ENCODE measurements at places on chromosomes 2 and 18. TPM values are rescaled to one million over a fixed set of nuclear protein-coding genes. Genes with fewer than 3 reads are reported as not detected.
A peak's percentile ranks its signal among the peaks of the same experiment; 100 is the strongest.

TUBB8B gene
- total RNA-seq = not detected

GAREM1 gene
- 25.6 TPM for total RNA-seq

RGPD5 gene
- total RNA-seq = 8.4 TPM

GRCh38 chr2:46180189-46180588, 117.0 kb upstream of the EPAS1 start:
- H3K4me1 ChIP-seq = peaks cover 22% of the 10 kb centered on the region
- H3K36me3 ChIP-seq = peaks cover 7% of the 10 kb centered on the region
- H3K27ac ChIP-seq = no peak overlapping the region
- no peak overlapping the region for H3K4me3 ChIP-seq
- DNase-seq = no peak
- H3K27me3 ChIP-seq = no peaks in the 10 kb centered on the region

- no peaks in the 10 kb centered on the region for H3K27me3 ChIP-seq
- H3K4me1 ChIP-seq = no peaks in the 10 kb centered on the region
- no peaks in the 10 kb centered on the region for H3K36me3 ChIP-seq
- no peak for DNase-seq
- H3K4me3 ChIP-seq = no peak overlapping the region
These were observed 27.7 kb upstream of the SMCHD1 start for GRCh38 chr18:2627821-2628276.

DNA sequence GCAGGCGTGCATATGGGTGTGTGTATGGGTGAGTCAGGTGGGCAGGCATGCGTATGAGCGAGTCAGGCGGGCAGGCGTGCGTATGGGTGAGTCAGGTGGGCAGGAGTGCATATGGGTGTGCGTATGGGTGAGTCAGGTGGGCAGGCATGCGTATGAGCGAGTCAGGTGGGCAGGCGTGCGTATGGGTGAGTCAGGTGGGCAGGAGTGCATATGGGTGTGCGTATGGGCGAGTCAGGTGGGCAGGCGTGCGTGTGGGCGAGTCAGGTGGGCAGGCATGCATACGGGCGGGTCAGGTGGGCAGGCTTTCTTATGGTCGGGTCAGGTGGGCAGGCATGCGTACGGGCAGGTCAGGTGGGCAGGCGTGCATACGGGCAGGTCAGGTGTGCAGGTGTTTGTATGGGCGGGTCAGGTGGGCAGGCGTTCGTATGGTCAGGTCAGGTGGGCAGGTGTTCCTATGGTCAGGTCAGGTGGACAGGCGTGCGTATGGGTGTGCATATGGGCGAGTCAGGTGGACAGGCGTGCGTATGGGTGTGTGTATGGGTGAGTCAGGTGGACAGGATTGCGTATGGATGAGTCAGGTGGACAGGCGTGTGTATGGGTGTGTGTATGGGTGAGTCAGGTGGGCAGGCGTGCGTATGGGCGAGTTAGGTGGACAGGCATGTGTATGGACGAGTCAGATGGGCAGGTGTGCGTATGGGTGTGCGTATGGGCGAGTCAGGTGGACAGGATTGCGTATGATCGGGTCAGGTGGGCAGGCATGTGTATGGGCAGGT, 28.7 kb upstream of the KLF11 start:
- no peaks in the 10 kb centered on the region for H3K36me3 ChIP-seq
- no peak overlapping the region for H3K4me3 ChIP-seq
- no peaks in the 10 kb centered on the region for H3K27me3 ChIP-seq
- DNase-seq = no peak
- no peak overlapping the region for H3K27ac ChIP-seq

DNA sequence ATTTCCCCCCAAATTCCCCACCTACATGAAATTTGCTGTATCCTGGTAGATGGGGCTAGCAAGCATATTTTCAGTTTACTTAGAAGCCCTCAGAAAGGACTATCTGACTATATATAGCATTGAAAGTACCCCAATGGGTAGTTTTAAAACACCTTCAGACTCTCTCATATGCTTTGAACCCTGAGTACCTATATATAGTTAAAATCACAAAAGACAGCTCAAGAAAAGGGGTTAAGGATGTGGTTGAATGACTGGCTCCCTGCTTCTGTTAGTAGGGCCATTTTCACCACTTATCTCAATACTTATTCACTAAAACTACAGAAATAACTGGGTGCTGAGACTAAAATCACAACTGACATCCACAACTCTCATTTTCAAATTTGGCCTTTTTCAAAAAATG, 18.5 kb downstream of the WDPCP start:
- H3K27ac ChIP-seq = no peak overlapping the region
- no peaks in the 10 kb centered on the region for H3K4me1 ChIP-seq
- no peak overlapping the region for H3K4me3 ChIP-seq
- DNase-seq = no peak
- no peaks in the 10 kb centered on the region for H3K36me3 ChIP-seq

- H3K27me3 ChIP-seq = no peaks in the 10 kb centered on the region
- H3K4me3 ChIP-seq = no peak overlapping the region
- H3K36me3 ChIP-seq = no peaks in the 10 kb centered on the region
- H3K27ac ChIP-seq = no peak overlapping the region
- no peaks in the 10 kb centered on the region for H3K4me1 ChIP-seq
These were observed 40.1 kb upstream of the CAPN13 start for GRCh38 chr2:30847329-30847728.

CTIF gene
- 70.8 TPM for total RNA-seq

DNA sequence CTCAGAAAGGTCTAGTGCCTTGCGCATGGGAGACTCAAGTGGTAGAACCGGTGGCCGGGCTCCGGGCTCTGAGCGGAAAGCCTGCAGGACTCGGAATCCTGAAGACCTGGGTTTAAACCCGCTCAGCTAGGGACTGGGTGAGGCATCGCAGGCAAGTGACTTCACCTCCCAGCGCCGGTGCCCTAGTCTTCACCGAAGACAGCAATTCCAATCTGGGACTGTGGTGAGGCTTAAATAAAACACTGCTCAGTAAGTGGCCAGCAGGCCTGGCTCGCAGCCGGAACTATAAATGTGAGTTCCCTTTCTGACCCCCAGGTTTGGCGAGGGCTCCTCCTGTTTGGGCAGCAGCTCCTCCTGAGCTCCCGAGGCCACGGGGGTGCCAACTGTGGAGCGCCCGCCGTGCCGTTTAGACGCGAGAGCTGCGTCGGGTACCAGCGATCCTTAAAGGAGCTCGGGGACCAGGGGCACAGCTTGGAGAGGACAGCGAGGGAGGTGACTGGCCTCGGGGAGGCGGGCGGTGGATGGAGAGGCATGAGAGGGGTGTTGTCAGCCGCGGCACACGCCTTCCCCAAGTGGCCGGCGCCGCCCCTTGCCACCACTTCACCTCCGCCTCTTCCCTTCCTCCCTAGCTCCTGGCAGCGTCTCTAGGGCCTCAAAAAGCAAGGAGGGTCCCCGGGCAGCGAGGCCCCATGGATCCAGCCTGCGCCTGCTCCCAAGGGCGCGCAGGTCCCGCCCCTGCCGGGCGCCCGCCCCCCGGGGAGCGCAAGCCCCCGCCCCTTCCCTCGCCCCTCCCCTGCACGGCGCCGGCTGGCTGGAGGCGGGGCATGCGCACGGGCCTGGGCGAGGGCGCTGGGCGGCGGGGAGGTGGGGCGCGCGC, 757 bp upstream of the MTCL1 start:
- peak overlapping the region; percentile 87 for H3K27ac ChIP-seq
- H3K4me3 ChIP-seq = peak overlapping the region; percentile 66
- H3K36me3 ChIP-seq = no peaks in the 10 kb centered on the region
- DNase-seq = peak; percentile 93
- H3K27me3 ChIP-seq = peaks cover 9% of the 10 kb centered on the region
